Esophagus squamous epithelium (tissue), 5 donors: ENCODE measurements at places on chromosomes 3 and 15.

- DNase-seq = no peak
These were observed 16.0 kb downstream of the TOMM70 start for GRCh38 chr3:100384733-100385525.

- no peak for DNase-seq
These were observed 5.6 kb upstream of the NCEH1 start for GRCh38 chr3:172716476-172716875.

DNA sequence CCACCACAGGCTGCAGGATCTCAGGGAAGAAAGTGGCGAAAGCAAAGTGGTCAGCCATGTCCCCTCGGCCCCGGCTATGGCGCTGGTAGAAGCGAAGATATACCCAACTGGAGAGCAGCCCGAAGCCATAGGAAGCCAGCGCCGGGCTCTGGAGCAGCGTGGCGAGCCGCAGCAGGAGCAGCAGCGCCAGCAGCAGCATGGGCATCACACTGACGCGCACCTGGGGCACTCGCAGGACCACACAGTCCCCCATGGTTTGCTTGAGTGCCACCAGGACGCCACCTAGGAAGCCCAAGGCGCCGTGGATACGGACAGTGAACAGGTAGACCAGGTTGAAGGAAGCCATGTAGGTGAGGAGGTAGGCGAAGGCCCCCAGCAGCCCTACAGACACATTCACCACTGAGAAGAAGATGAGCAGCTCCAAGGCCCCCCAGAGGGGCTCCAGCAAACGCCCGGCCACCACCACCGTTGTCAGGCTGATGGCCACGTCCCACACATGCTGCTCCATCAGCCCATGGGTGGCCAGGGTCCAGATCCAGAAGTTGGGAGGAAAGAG is 888 bp downstream of the TMEM115 start:
- no peak for DNase-seq

- DNase-seq = no peak
These were observed 259.5 kb downstream of the IL5RA start for GRCh38 chr3:2850701-2851100.

- no peak for DNase-seq
These were observed 30.1 kb downstream of the SH3GL3 start for GRCh38 chr15:83477172-83477807.

DNA sequence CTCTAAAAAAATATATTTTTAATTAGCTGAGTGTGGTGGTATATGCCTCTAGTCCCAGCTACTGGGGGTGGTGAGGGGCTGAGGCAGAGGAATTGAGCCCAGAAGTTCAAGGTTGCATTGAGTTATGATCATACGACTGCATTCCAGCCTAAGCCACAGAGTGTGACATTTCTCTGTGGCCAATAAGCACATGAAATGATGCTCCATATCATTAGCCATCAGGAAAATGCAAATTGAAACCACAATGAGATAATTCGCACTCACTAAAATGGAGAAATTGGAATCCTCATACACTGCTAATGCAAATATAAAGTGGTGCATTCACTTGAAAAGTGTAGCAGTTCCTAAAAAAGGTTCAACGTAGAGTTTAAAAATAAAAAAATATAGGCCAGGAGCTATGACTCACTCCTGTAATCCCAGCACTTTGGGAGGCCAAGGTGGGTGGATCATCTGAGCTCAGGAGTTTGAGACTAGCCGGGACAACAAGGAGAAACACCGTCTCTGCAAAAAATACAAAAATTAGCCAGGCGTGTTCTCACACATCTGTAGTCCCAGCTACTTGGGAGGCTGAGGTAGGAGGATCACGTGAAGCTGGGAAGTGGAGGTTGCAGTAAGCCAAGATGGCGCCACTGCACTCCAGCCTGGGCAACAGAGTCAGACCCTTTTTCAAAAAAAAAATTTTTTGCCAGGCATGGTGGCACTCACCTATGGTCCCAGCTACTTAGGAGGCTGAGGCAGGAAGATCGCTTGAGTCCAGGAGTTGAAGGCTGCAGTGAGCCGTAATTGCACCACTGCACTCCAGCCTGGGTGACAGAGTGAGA is 35.2 kb downstream of the IFT122 start:
- DNase-seq = no peak

- no peak for DNase-seq
These were observed 1.1 kb downstream of the NFKBIZ start for GRCh38 chr3:101850246-101851051.

- DNase-seq = no peak
These were observed 157.4 kb upstream of the PFN2 start for GRCh38 chr3:150128126-150128525.

GRCh38 chr15:44580105-44580504 is 43.2 kb downstream of the EIF3J start:
- DNase-seq = no peak

- DNase-seq = no peak
These were observed 16.2 kb downstream of the CDIN1 start for GRCh38 chr15:36595611-36596010.

- no peak for DNase-seq
These were observed 38.2 kb downstream of the TPM1 start for GRCh38 chr15:63080634-63081250.

DNA sequence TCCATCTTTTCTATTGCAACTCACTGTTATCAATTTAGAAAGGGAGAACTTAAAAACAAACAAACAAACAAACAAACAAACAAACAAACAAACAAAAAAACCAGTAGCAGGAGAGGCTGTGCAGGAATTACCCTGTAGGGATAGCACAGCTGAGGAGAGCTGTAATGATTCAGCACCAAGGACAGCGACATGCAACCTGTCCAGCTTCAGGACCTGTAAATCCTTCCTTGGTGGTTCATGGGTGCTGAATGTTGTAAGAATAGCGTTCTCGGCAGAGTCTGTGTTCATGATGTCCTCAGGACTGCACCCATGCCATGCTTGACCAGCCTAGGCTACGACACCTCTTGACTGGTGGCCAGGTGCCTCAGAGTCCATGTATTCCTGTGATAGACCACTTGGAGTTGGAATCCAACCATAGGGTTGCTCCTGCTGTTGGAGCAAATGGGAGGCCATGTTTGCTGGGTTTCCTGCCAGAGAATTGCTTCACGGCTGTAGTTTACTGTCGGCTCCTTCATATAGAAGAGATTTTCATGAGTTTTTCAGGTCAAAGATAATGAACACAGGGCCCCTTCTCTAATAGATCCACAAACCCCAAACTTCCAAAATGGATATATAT is 65.9 kb downstream of the CACNA2D3 start:
- DNase-seq = no peak

DNA sequence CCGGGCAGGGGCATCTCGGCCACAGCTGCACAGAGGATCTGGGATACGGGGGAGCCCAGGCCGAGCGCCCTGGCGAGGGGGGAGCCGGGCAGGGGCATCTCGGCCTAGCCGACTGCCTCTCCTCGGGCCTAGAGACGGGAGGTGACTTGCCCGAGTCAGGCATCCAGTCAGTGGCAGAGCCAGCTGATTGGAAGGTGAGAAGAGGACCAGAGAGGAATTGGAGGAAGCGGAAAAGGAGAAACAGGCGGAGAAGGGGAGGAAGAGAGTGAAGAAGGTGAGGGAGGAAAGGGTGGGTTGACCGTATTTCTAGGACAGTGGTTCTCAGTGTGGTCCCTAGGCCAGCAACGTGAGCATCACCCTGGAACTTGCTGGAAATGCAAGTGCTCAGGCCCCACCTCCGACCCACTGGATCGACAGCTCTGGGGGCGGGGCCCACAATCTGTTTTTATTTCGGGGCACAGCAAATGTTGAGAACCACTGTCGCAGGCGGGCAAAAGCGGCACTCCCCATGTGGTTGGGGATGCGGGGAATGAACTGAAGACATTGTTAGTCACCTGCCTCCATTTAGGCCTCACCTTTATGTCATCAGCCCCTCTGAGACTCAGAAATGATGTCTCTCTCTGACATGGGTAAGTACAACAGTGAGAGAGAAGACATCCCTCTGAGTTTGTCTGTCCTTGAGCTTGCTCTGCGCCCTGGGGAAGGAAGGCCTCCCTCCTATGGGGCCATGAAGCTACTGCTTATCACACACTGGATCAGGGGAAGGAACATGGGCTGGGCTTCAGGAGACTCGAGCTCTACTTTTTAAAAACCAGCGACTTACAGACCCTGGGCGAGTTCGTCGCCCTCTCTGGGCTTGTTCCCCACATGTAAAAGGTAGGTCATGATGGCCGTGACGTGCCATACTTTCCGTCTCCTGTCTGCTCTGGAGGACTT is 1.0 kb upstream of the MELTF start:
- DNase-seq = no peak

- no peak for DNase-seq
These were observed 31.5 kb upstream of the IMPG2 start for GRCh38 chr3:101351829-101352228.

GRCh38 chr15:96693990-96694517 is 363.6 kb downstream of the NR2F2 start:
- DNase-seq = no peak

DNA sequence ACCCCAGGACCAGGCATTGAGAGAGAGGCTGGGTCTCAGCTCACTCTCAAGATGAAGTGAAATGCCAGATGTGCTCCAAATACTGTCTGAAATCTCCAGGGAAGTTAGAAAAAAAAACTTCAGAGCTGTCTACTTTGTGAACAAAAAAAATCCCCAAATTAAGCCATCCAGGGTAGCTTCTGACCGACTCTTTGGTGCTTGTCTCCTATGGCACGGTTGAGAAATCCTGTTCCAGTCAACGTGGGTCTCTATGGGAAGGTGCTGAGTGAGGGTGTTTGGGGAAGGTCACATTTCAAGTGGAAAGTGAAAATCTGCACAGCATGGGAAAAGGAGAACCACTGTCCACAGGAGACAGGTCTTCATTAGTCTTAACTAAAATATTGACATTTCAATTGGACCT is 322.5 kb upstream of the CFAP20DC start:
- no peak for DNase-seq

DNA sequence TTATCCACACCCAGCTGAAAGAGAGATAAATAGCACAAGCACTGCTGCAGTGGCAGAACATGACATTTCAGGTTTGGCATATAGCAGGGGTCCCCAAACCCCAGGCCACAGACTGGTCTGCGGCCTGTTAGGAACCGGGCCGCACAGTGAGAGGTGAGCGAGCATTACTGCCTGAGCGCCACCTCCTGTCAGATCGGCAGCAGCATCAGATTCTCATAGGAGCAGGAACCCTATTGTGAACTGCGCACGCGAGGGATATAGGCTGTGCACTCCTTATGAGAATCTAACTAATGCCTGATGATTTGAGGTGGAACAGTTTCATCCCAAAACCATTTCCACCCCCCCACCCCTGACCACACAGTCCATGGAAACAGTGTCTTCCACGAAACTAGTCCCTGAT is 54.6 kb downstream of the CCR4 start:
- no peak for DNase-seq

DNA sequence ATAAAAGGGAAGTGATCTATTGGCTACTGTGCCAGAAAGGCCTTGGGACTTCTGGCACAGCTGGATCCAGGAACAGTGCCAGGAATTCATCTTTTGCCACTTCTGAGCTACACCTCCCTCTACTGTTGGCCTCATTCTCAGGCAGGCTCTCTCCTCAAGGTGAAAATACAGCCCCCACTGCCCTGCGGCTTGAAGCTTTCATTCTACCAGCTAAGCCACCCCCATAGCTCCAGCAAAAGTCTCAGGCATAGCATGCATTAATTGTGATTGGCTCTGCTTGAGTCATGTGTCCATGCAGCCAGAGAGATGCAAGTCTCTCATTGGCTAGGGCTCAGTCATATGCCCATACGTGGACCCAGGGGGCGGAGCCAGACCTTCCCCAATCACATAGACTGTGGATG is 142.4 kb downstream of the TPRA1 start:
- DNase-seq = no peak
